GM18507 (cell line): ENCODE measurements at places on chromosomes 3 and 15.

DNA sequence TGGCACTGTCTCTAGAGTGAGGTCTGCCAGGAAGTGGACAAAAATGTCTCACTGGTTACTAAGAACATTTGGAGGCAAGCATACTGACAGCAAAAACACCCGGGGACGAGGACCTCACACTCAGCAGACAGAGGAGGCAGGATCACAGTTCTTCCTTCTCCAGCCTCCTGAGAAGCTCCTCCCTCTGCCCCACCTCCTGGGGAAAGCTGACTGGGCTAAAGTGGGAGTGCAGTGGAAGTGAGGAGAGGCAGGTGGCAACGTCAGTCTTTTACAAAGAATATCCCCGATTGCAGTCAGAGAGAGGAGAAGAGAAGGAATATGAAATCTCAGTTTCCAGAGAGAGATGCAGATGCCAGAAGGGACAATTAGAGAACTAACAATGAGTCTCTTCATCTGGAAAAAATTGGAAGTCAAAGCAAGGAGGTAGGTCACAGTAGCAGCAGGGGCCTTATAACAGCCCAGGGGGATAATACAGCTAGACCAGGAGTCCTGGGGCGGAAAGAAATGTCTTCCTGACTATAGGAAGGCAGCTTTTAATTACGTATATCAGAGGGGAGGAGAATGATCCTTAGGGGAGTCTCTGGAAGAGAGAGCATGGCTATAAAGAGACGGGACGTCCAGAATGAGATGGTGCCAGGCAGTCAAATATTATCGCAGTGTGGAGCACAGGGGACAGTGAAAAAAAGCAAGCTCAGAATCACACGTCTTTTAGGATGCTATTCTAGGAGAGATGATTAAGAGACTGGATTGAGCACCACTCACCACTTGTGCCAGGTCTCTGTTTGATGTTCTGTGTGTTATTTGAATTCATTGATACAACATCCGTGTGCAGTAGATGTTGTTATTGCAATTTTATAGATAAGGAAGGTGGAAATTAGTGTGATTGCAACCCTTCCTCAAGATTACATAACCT is 47.2 kb downstream of the LEO1 start:
- no peak for DNase-seq

DNA sequence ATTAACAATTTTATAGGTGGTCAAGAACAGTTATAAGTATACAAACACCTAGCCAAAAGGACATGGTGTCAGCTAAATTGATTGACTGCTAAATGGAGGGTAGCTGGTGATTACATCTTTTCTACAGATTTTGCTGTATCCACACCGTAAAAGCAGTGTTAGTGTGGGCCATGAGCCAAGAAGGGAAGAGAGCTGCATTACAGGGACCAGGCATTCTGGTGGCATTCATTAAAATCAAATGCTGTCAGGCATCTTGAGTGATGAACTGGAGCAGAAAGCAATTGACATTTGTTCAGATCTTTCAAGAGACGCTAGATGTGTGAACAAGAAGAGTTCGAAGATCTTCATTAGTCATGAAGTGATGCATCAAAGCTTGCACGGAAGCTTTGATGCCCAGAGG is 177.9 kb downstream of the ARPP21 start:
- DNase-seq: no peak

DNA sequence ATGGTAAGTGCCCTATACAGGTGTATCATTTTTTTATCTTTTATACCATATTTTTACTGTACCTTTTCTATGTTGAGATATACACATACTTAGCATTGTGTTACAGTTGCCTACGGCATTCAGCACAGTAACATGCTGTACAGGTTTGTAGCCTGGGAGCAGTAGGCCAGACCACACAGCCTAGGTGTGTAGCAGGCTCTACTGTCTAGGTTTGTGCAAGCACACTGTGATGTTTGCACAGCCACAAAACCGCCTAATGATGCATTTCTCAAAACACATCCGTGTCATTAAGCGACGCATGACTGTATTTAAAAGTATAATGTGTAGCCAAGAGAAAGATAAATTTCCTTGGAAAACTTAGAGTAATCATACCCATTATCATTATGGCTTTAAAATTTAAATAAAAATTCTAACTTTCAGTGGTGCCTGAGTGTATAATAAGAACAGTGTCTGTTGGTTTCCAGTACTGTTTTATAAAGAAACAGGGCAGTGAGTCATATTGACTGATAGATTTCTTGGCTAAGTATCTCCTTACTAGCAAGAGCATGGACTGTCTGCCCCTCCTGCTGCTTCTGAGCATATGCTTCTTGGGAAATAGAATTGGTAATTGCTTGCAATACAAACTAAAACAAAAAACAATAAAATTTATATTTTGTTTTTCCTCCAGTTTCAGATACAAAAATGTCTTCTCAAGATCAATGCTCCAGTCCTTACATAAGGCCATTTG is 18.3 kb downstream of the CALML4 start:
- no peak for DNase-seq

DNA sequence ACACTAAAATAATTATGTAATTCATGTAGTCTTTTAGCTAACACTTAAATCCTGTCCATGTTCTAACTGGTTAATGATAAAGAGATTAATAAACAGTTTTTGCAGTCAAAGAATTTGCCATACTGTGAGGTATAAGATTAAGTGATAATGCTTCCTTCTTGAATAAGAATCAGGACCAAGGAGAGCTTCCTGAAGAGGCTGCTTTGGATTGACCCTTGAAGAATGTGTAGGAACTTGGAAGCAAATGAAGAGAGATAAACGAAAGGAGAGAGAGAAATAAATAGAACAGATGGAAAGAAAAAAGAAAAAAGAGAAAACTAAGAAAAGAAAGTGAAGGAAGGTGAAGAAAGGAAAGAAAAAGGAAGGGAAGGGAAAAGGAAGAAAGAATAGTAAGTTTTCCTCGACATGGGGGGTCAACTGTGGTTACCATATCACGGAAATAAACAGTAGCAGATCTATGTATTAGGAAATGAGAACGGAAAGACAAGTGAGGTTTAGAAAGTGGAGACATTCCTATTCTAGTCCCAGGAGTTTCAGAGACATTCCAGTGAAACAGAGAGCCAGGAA is 539.8 kb downstream of the FGF12 start:
- DNase-seq: no peak

DNA sequence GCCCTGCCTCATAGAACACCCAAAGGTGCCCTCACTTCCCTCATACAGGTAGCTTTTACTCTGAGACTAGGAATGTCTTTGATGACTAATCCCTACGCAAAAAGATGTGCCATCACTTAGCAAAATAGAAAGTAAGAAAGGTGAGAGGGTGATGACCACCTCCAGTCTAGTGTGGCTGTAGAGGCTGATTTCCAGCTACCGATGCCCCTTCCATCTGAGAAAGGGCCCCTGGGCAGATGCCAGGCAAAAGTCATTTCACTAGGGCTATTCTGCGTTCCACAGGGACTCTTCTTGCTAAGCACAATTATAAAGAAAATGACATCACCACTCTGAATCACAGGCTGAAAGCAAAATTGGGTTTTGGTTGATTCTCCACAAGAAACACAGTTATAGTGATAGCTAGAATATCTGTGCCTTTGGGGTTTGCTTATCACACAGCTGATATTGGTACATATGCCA is 77.4 kb downstream of the RBPMS2 start:
- no peak for DNase-seq

DNA sequence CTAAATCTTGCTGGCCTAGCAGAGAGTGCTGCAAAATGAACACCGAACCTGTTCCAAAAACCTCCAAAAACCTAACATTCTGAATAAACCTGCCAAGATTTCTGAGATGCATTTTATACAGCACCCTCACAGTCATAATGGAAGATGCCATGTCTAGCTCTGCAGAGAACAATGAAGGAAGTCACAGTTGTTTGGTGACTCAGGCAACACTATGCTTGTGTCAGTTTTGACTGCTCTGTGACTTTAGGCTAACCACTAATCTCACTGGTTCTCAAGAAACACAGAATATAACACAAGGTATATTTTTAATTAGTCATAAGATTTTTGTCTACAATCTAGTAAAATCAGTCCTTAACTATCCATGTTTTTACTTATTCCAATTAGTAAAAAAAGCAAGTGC is 606.6 kb downstream of the TBL1XR1 start:
- no peak for DNase-seq

DNA sequence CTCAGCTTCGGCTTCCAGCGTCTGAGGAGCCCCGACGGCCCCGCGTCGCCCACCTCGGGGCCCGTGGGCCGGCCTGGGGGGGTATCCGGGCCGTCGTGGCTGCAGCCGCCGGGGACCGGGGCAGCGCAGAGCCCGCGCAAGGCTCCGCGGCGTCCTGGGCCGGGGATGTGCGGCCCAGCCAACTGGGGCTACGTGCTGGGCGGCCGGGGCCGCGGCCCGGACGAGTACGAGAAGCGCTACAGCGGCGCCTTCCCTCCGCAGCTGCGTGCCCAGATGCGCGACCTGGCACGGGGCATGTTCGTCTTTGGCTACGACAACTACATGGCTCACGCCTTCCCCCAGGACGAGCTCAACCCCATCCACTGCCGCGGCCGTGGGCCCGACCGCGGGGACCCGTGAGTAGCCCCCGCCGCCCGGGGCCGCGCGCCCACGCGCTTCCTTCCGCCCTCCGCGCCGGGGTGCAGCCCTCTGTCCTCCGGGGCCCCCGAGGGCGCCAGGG is 462 bp downstream of the EDEM1 start:
- DNase-seq: no peak

- no peak for DNase-seq
Measured at GRCh38 chr3:115623044-115623868, at the start of gene GAP43. TSS of gene GAP43 (plus strand) at chr3:115623510. CDS start at chr3:115623690, 180 bp downstream.

DNA sequence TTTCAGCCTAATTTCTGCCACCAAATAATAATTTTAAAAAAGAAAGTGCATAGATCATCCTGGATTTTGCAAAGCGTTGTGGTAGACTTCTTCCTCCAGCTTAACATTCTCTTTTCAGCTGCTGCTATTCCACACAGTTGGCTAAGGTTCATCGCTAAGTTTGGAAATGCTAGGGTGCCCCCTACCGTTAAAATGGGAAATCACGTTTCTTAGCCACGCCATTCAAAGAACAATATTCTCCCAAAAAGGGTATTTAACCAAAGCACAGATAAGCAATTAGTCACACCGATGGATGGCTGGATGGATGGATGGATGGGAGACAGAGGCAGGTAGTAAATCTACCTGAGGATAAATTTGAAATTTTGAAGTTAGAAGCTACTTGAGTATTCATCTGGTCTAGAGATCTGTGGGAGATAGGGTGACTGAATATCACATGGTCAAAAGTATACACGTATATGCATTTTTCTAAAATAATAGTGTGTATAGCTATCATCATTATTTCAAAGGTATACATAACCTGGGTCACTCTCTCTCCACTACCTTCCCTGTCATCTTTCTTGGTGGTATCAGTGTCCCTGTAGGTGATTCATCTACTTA is 67.2 kb downstream of the EFHB start:
- no peak for DNase-seq

DNA sequence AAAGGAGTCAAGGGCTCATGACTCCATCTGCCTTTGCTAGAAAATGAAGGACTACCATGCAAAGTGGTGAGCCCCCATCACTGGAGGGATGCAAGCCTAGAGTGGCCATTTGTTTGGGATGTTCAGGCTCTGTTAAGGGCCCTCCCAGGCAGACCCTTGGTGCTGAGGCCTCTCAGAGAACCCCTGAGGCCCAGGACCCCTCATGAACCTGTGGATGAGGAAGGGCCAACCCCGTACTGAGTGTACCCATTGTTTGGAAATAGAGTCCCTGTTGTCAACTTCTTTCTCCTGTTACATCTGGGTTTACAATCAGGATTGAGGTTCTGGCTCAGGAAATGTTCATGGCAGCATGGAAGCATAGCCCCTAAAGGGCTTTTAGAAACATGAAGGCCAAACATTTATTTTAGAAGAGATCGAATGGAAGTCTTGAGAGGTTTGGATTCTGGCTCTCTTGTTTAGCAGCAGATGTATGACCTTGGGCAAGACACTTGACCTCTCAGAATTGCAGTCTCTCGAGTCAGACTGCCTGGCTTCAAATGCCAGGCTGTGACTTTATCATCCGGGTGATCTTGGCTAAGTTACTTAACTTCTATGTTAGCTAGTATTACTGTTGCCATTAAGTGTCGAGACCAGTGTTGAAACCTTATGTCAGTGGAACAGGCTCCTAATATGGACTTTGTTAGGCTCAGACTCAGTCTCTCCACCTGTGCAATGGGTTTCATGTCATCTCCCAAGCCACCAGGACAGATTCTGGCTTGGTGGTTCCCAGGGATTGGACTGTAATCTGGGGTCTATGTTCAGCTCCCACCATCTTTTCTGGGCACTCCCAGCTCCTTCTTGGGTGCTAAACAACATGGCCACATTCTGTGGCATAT is 12.4 kb downstream of the ITGA11 start:
- no peak for DNase-seq

DNA sequence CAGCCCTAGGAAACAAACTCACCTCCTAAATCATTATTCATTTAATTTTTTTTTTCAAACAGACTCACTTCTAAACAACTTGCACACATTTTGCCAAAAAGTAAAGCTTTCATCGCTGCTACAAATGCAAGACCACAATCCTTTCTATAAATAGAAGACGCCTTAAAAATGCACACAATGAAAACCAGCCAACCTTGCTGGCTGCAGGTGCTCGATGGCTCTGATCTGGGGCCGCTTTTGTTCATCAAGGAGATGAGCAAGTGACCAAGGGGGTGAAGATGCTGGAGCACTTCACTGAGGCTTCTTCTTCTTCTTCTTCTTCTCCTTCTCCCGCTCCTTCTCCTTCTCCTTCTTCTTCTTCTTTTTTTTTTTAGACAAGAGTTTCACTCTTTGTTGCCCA is 12.7 kb upstream of the SLC6A6 start:
- DNase-seq: no peak
